ENCODE measurements at places on chromosomes 16 and 17.

DNA sequence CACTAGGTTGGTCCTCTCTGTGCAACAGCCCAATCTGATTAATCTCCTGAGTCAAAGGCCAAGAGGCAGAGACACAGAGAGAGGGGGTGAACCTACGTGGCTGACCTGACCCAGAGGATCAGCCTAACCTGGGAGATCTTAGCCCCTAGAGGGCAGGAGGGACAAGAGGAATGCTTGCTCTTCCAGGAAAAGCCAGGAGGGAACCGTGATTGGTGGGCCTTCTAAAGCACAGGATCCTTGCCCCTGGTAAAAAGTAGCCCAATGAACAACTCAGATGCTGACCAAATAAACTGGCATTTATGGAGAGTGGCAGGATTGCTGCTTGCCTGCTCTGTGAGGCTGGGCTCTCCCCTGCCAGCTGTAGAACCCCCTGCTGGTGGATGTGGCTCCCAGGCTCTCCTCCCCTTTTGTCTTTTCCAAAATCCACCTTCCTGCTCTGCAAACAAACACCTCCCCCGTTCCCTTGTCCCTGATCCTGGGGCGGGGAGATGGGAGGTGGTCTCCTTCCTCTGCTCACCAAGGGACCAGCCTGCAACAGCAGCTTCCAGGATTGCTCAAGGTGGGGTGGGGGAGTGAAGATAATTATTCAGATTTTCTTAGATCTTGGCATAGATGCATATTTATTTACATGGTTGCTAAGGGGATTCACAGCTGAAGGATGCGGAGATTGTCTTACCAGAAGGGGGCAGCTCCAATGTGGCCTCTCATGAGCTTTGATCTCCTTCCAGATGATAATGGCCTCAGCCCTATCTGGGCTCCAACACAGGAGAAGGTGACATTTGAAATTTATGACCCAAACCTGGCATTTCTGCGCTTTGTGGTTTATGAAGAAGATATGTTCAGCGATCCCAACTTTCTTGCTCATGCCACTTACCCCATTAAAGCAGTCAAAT, 71.9 kb downstream of the SDR42E1 start:
- no peak for DNase-seq

GRCh38 chr17:10612957-10613744, 44.0 kb downstream of the MYH3 start:
- no peak for DNase-seq

- no peak for DNase-seq
Measured at GRCh38 chr17:80459234-80459633, 17.2 kb downstream of the NPTX1 start.

GRCh38 chr17:39385040-39385439, 16.4 kb downstream of the FBXL20 start:
- no peak for DNase-seq

DNA sequence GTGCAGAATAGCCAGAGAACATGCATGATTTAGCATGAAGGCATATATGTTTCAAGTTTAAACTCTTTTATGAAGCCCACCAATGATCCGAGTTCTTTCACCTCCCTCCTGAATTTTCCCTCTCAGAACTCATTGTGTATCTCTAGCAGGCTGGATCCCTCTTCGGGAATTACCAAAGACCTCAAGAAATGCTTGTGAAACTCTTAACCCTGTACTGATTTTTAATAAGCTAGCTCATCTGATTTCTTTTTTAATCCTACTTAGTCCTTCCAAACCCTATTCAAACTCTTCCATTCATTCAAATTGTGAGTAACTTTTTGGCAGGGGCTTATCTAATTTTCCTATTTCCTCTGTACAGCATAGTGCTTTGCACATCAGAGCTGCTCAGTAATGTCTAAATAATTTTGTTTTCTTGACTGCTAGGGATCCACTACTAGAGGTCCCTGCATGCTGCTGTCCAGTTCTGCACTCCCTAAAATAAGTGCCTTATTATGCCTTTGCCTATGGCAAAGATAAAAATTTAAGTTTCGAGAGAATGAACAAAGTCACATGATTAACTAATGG, 723.8 kb downstream of the CDH11 start:
- DNase-seq: no peak

GRCh38 chr17:33038740-33039139, 47.1 kb downstream of the SPACA3 start:
- DNase-seq: no peak

DNA sequence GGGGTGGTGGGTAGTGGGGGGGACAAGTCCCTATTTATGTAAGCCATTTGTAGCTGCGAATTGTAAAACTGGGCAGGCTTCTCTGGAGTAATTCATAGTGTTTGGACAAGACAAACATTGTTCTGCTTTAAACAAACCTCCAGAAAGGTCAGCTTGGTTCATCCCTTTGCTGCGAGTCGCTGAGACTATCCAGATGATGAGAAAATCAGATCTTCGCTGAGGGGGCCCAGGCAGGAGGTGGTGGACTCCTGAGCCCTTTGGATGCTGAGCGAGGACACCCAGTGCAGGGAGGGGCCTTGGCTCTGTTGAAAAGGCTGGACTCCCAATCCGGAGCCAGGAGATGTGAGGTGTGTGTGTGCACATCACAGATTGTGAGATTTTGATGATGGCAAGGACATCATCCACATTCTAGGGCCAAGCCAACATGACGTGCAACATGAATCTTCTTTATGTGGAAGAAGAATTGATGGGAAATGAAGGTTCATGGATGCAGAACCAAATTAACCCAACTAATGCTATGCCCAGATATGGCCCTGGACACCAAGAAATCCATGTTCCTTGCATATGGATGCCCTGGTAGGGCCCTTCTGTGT, 15.0 kb upstream of the NTN1 start:
- DNase-seq: no peak
